ENCODE measurements at places on chromosomes 7 and 10.

GRCh38 chr10:66981361-66982052 is 55.7 kb downstream of the LRRTM3 start:
- DNase-seq = no peak

GRCh38 chr7:29917641-29918040 is 72.0 kb downstream of the SCRN1 start:
- no peak for DNase-seq

GRCh38 chr10:123530166-123530870 is 135.8 kb upstream of the GPR26 start:
- DNase-seq = no peak

DNA sequence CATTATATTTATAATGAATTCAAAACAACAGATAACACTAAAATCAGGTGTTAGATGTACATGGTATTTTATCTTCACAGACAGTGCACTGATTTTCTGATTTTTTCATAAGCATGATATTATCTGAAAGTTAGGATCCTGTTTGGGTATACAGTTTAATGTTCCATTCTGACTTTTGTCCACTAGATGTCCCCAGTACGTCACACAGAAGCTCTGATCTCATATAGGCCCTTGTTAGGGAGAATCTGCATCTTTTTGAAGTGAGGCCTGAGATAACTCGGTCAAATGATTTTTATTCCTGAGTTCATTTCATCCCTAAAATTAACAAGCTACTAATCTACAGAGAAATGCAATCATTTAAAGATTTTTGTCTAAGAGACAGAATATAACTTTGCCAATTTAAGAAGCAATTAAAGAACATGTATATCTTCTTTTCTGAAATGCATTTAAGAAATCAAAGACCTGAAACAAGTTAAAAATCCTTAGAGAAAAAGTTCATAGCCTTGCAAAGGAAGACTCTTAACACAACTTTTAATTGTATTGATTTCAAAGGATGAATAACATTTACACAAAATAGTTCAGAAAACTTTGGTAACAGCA is 72.0 kb upstream of the TES start:
- DNase-seq = no peak

DNA sequence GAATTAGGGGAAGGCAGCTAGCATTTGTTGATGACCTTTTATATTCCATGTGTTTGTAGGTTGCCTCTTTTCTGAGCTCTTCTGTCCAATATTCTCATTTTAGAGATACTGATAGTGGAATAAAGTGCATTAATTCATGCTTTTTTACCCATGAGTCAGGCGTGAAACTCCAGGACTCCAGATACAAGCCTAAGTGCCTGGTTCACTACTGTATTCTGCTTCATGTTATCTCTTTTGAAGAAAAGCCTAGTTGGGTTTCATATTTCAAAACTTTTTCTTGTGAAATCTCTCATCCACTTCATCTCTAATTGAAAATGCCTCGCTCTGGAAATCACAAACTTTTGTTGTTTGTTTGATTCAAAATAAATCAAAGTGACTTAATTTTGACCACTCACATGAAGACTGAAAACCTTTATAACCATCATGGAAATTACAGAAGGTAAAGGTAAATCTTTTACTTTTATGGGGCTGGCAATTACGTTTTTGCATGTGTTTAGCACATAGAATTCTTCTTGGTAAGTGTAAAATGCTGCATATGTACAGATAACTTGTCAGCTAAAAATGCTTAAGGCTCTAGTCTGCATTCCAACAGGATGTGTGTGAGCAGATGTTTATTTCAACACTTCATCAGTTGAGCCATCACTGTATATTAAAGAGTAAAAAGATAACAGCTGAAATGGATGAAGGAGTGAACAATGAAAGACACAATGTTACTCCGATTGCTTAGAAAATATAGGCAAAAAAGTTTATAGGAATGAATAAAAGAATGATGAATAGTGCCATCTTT is 961.8 kb upstream of the CELF2 start:
- no peak for DNase-seq

GRCh38 chr7:127525866-127526480 is 59.4 kb downstream of the GCC1 start:
- no peak for DNase-seq

GRCh38 chr7:29243910-29244655 is 49.5 kb downstream of the CHN2 start:
- no peak for DNase-seq

DNA sequence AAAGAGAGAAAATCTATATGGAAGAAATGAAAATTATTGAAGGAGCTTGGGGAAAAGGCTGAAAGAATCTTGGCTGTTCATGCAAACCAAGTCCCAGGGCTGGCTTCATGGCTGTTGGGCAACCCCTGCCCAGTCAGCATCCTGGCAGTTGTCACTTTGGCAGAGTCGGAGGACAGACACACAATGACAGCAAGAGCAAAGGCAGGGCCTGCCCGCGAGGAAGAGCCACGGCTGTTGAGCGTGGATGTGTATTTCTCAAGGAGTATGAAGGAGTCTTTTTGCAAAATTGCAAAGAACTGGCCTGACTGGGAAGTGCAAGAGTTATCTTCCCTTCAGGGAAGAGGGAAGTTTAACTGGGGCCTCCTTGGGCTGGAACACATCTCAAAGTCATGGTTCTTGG is 11.7 kb downstream of the PTPRE start:
- DNase-seq = no peak

DNA sequence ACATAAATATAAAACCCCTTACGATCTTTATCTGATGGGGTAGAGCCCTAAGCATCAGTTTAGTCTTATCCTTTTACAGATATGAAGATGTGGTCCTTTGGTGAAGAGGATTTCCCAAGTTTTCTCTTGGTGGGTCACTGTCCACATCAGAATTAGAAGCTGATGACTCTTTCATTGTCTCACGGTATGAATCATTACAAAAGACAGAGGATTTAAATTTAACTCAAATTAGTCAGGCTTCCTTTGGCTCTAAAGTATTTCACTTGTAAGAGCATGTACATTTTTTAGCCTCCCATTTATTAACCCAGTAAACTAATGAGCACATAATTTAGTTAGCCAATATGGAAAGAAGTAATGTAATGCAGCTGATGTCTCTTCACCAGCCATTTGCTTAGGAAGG is 49.9 kb upstream of the TMEM26 start:
- DNase-seq = no peak

DNA sequence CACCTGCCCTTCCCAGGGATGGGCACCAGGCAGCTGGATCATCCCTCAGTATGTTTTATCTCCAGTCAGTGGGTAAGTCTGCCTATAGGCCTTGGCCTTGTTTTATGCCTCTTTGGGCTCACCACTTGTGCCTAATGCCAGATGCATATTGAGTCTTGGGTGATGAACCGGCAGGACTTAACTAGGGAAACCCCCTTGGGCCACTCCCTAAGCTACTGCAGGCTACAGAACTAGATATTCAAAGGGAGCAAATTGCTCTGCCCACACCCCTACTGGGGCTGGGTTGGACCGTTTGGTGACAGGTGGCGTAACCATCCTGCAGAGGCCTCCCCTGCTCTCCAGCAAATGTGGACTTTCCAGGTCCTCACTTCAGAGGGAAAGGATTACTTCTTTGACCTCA is 115.7 kb upstream of the GDF10 start:
- no peak for DNase-seq

DNA sequence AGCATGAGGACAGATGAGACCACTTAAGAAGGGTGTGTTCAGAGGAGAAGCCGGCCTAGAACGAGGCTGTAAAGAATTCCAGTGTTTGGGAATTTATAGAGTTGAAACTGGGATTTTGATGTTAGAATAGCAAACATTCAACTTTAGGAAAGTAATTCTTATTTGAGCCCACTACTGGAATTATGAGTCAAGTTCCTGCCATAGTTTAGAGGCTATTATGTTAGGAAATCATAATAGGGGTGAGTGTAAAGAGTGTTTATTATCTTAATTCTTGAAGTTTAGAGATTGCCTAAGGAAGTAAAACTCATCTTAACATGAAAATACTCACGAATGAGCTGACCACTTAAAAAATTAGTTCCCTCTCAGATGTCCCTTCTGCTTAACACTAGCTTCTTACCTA is 2.1 kb downstream of the CBLL1 start:
- no peak for DNase-seq

DNA sequence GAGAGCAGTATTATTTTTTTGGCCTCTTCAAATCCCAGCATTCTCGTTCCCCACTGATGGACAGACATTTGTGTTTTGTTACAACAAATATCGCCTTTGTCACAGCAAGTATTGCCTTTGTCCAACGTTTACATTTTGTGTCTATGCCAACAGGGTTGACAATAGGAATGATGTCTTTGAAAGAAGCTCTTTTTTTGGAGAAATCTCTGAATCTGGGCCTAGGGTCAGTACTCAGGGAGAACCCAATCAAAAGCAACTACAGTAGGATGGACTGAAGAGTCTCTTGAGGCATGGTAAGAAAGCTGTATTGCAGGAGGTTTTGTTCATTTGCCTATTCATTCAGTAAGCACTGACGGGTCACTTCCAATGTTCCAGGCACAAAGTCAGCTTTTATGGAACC is 57.7 kb upstream of the KLF14 start:
- DNase-seq = no peak

DNA sequence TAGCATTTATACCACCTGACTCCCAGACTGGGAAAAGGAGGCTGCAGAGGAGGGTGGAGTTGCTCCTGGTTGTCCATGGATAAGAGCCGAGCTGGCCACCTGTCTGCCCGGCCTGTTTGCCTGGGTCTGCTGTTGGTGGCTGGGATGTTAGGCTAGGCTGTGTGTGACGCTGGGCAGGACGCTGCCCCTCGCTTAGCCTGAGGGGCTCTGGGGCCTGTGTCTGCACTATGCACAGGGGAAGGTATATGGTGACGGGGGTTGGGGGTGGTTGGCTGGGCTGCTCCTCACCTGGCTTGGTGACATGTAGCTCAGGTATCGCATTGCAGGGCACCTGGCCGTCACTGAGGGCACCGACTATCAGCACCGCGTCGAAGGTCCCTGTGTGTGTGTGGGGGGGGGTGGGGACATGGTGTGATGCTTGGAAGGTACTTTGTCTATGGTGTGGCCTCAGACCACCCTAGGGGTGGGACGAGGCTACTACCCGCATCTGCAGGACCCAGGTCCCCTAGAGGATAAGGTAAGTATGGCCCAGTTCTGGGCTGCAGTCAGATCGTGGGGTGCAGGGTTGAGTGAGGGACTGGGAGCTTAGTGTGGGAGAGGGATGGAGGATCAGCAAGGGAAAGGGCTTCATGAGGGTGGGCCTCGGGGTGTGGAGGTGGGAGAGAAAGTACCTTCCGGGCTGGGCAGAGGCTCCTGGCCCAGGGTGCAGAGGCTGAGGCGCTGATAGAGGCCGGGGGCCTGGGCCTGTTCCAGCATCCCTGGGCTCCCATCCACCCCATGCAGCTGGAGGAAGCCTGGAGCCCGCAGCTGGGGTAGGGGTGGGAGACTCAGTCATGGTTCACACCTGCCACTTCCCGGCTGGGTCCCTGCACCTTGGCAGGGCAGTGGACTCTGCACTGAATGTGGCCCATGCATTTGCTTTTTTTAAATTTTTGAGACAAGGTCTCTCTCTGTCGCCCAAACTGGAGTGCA is 2.3 kb downstream of the METTL27 start:
- DNase-seq = no peak

GRCh38 chr7:99653754-99654153 is 26.0 kb downstream of the CYP3A5 start:
- DNase-seq = no peak

DNA sequence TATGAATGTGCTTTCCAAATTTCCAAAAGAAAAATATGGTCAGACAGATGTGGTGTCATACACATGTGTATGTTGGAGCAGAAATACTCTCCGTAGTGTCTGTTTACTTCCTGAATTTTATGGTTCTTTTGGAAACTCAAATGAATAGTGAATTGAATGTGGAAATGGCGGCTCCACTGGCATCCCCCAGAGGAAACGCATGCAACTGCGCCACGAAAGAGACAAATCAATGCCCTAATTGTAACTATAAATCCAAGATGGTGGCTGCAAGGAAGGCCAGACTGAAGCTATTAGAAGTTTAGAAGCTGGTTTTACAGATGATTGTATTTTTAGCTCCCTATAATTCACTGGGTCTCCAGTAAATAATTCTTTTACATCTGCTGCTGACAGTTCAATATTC is 246.7 kb downstream of the FGFR2 start:
- DNase-seq = no peak

- no peak for DNase-seq
Measured at GRCh38 chr10:117967149-117967650, 79.5 kb downstream of the RAB11FIP2 start.

DNA sequence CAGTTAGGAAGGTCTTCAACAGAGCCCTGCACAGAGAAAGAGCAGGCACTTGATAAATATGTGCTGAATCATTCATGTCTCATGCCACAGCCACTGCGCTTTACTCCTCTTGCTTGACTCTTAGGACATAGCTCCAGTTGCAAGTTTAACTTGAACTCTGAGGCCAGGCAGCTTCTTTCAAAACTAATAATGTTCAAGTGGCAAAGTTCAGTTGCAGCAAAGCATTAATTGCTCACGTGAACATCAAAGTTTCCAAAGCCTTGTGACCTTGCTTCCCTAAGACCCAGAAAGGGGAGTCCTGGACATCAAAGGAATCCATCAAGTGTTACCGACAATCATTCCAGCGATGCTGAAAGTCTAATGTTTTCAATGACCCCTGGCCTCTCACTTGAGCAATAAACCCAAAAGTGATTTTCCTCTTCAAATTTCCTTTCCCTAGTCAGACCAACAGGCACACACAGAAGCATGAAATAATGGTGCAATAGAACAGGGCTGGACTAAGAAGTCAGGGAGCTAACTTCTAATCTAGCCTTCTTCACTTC is 21.8 kb upstream of the TECTB start:
- DNase-seq = no peak

DNA sequence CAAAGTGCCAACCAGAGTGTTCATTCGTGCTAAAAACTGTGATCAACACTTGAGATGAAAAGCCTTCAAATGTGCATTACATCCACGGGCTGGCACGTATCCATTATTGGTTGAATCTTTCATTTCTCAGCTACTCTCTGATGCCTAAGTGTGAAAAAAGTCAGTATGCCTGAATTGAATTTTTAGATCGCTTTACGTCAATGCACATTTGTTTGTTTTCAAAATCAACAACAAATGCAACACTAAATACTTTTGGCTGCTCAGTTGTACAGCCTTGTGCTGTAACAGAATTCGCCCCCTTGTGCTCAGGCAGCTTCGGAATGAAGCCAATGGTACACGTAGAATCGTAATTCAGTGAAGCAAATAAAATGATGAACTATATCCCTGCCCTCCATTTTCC is 446.5 kb upstream of the NRP1 start:
- DNase-seq = no peak

DNA sequence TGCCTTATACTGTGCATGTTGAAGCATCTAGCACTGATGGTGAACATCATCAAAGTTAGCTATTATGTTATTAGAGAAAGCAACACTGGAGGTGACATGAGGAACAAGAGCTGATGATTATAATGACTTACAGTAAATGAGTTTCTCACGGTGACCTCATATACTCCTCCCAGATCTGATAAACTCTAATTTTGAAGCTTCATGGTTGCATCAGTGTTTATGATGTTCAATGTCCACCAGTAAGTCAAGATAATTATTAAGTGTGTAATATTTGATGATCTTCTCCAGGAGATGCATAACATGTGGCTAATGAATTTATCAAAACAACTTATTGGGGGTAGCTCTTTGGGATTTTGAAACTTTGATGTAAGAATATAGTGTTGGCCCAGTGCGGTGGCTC is 27.5 kb downstream of the MGAM2 start:
- no peak for DNase-seq

GRCh38 chr10:96397902-96398301 is 39.1 kb upstream of the OPALIN start:
- DNase-seq = no peak

GRCh38 chr10:91803386-91804125 is 5.3 kb downstream of the TNKS2 start:
- DNase-seq = no peak

All from T-helper 1 cell (primary cell).